CD4-positive, CD25-positive, alpha-beta regulatory T cell (primary cell): ENCODE measurements at places on chromosomes 3 and 15. TPM values are rescaled to one million over a fixed set of nuclear protein-coding genes. Genes with fewer than 3 reads are reported as not detected.

DNA sequence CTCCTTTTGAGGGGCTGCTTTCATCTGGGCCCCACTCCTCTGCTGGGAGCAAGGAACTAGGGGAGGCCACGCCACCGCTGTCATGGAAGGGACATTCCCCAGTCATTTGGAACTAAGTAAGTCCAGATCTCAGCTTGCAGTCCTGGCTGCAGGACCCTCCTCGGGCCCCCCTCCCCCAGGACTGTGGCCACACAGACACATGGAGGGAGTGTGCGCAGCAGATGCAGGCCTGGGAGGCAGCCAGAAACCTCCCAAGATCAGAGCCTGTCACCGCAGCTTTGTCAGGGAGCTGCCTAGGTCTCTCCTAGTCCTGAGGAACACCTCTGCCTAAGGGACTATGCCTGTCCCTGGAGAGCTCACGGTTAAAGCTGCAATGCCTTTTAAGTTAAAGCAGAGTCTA, 7.3 kb upstream of the SEMA3F start:
- no peak overlapping the region for H3K4me3 ChIP-seq
- H3K4me1 ChIP-seq: no peaks in the 10 kb centered on the region
- no peak for DNase-seq
- no peak overlapping the region for H3K27ac ChIP-seq
- no peaks in the 10 kb centered on the region for H3K27me3 ChIP-seq

DNA sequence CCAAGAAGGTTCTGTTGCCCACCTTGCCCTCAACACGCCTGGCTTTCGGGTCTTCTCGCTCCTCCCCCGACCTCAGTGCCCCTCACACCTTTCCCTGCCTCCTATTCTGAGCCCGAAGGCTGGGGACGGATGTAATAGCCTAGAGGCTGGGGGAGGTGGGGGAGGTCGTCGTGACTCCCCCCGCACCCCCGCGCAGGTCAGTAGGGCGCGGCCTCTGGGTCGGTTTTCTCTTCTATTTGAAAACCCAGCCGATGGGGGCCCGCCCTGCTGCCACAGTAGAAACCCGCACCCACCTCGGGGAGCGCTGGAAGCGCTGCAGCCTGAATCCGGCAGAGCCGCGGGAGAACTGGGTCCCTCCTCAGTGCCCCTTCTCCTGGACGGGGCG, 1.0 kb upstream of the RBPMS2 start:
- no peak for DNase-seq
- H3K27me3 ChIP-seq: peaks cover 8% of the 10 kb centered on the region
- H3K4me3 ChIP-seq: no peak overlapping the region
- no peaks in the 10 kb centered on the region for H3K36me3 ChIP-seq
- no peak overlapping the region for H3K27ac ChIP-seq

- H3K4me3 ChIP-seq: no peak overlapping the region
- no peak overlapping the region for H3K27ac ChIP-seq
- H3K36me3 ChIP-seq: no peaks in the 10 kb centered on the region
- no peak for DNase-seq
- H3K27me3 ChIP-seq: peaks cover 10% of the 10 kb centered on the region
Observed at GRCh38 chr3:100426067-100426682, 24.8 kb downstream of the LNP1 start.

GRCh38 chr3:137962251-137962650, 47.7 kb upstream of the CLDN18 start:
- H3K27ac ChIP-seq: no peak overlapping the region
- no peaks in the 10 kb centered on the region for H3K4me1 ChIP-seq
- DNase-seq: no peak
- no peaks in the 10 kb centered on the region for H3K27me3 ChIP-seq

DNA sequence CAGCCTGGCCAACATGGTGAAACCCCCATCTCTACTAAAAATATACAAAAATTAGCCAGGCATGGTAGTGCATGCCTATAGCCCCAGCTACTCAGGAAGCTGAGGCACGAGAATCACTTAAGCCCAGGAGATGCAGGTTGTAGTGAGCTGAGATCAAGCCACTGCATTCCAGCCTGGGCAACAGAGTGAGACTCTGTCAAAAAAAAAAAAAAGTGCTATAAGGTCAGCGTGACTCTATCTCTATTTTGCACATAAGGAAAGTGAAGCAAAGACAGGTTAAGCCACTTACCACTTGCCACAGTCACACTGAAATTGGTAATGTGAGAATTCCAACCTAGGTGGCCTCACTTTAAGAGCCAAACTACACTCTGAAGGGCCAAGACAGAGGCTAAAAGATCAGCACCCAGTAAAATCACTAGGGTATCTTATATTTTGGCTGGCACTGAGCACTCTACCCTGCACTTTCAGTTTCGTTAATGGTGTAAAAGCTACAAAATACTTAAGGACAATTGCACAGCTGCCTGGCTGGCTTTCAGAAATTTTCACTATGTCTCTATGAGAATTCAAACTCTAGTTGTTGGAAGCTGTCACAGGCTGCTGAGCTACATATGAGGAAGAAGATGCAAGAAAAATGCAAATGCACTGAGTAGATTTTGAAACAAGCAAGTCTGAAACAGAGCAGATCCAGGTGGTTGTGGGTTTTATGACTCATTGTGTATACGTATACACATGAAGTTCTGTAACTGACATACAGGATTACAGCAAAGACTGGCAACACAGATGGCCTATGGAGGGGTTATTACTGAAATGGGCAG, 32.7 kb downstream of the TRANK1 start:
- H3K36me3 ChIP-seq: no peaks in the 10 kb centered on the region
- H3K27me3 ChIP-seq: no peaks in the 10 kb centered on the region
- DNase-seq: peak; percentile 86

GRCh38 chr15:44763187-44763586, 26.9 kb downstream of the TRIM69 start:
- no peak overlapping the region for H3K4me3 ChIP-seq
- peaks cover 14% of the 10 kb centered on the region for H3K36me3 ChIP-seq
- H3K27me3 ChIP-seq: no peaks in the 10 kb centered on the region
- H3K27ac ChIP-seq: no peak overlapping the region
- DNase-seq: no peak

ST8SIA2 gene
- not detected for total RNA-seq

UROC1 gene
- total RNA-seq: not detected

ACAN gene
- total RNA-seq: not detected
